NCI-H1930 (cell line): ENCODE measurements at places on chromosomes 1 and 21.
A peak's percentile ranks its signal among the peaks of the same experiment; 100 is the strongest.

- no peak for DNase-seq
Measured at GRCh38 chr1:2468041-2468472, 8.0 kb upstream of the PLCH2 start.

- DNase-seq: no peak
Measured at GRCh38 chr1:185463011-185463410, 146.0 kb upstream of the IVNS1ABP start.

DNA sequence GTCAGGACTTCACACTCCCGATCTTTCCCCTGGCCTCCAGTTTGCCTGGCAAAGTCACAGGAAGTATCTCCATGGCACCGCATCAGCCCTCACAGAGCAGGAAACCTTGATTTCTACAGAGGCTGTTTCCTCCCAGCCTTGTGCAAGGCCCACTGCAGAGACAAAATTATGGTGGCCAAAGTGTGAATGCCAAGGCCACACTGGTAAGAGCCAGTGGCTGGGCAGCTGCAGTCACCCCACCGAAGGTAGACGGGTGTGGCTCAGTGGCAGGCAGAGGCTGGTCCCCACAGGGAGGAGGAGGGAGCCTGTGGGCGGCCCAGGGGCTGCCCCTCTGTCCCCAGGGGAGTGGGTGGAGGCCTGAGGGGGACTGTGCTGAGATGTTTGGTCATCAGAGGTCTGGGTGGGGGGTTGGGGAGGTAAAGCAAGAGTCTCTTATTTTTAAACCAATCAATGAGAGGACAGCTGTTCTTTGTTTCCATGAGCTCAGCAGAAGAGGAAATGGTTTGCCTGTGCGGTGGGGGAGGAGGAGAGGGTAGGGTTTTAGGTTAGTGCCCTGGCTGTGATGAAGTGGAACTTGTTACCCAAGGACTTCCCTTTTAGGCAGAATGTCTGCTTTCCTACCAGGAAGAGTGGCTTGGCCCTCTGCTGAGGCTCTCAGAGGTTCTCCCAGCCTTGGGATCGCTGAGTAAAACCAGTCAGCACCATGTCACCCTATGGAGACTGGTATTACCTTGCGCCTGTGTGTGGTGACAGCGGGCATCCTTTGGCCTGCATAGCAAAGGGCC lies 18.0 kb upstream of the BTG2 start:
- DNase-seq: no peak

GRCh38 chr1:53408013-53408754 lies 51.0 kb upstream of the DMRTB1 start:
- DNase-seq: no peak

DNA sequence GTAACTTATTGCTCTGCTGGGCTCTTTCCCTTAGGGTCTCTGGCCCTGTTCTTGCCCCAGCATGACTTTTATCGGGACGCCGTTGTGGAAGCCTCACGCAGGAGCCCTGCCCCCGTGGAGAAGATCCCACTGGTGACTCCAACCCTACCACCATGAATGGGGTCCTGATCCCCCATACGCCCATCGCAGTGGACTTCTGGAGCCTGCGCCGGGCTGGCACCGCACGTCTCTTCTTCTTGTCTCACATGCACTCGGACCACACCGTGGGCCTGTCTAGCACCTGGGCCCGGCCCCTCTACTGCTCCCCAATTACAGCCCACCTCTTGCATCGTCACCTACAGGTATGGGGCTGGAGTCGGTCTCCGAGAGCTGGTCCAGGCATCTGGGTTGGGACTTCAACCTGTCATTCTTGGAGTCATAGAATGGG lies 322 bp downstream of the DCLRE1B start:
- DNase-seq: peak; percentile 9

- DNase-seq: no peak
Measured at GRCh38 chr1:177632923-177633615, 336.8 kb downstream of the SEC16B start.

DNA sequence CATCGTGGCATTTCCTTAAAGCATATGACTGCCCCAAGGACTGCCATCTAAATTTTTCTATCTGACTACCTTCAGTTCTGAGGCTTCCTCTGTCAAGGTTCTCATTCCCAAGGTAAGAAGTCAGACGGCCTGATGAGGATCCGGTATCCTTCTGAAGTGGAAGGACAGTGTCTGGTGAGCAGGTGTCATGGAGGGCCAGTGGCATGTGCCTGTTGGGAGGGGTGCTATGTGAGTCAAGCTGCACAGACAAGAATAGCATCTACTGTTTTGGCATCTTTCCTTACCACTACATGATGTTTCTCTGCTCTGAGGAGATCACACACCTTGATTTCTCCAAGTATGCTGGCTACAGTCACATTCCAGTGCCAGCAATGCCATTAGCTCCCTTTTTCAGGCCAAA lies 99.6 kb upstream of the RGS1 start:
- no peak for DNase-seq

DNA sequence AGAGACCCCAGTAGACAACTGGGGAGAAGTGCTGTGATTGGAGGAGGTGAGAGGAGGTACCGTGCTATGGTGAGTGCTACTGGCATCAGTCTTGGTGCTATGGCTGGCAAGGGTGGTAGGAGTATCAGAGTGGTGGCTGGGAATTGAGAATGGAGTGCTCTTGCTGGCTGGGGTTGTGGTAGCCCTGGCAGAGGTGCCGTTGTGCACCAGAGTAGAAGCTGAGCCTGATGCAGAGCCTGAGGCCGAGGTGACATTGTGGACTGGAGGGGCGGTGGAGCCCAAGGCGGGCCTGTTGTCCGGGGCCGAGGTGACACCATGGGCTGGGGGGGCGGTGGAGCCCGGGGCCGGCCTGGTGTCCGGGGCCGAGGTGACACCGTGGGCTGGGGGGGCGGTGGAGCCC lies 14.6 kb downstream of the TRIM46 start:
- no peak for DNase-seq

- DNase-seq: no peak
Measured at GRCh38 chr1:220880362-220880670, 1.1 kb downstream of the HLX start.

DNA sequence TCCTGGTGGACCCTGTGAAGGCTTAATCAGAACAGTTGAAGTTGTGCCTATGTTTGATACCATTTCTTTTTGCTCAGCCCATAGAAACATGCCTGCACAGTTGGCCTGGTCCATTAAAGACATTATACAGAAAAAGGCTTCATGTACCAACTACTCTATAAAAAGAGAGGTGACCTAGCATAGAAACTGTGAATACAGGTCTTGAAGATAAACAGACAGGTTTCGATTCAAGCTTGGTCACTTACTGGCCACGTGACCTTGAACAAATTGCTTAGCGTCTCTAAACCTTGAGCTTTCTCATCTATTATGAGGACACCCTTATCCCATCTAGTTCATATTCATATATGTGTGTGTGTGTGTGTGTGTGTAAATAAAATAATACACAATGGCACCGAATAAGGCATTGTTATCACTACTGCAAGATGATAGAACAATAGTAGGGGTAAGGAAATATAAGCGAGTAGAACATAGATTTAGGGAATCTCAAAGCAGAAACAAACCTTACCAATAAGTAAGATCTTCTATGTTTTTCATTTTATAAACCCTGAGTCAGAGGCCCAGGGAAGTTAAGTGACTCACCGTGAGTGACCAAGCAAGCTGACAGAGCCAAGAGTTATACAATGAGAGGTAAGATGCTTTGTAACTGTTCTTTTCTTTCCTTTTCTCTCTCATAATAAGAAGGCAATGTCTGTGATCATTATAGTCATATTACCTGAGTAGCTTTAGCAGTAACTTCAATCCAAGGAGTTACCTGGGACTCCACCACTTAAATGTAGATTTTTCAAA lies 476.8 kb upstream of the DEPDC1 start:
- no peak for DNase-seq

DNA sequence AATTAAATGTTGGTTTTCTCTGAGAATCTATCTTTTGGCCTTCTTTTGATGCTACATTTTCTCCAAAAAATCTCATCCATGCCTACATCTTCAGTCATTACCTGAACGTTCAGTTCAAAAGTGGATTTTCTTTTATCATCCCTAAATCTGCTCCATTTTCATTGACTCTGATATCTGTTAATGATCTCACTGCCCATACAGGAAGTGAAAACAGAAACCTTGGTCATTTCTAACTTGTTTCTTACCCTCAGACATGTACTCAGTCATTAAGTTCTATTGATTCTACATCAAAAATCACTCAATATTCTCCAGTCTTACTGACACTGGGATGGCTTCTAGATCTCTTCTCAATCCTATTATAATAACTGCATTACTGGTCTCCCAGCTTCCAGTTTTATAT lies 22.7 kb downstream of the PRKACB start:
- DNase-seq: no peak

GRCh38 chr21:41446586-41446985 lies 20.5 kb downstream of the MX1 start:
- DNase-seq: no peak

GRCh38 chr1:57894315-57894714 lies 470.5 kb upstream of the DAB1 start:
- DNase-seq: no peak

- DNase-seq: no peak
Measured at GRCh38 chr21:45087022-45087823, 12.8 kb downstream of the ADARB1 start.

- DNase-seq: no peak
Measured at GRCh38 chr1:156516821-156517220, 16.2 kb upstream of the MEF2D start.
